ENCODE measurements at places on chromosomes 6 and 20.

- DNase-seq, result no peak
Observed at GRCh38 chr6:155183095-155183494, 80.7 kb upstream of the CLDN20 start.

GRCh38 chr6:51857134-51857533, 230.3 kb downstream of the PKHD1 start:
- DNase-seq, result no peak

DNA sequence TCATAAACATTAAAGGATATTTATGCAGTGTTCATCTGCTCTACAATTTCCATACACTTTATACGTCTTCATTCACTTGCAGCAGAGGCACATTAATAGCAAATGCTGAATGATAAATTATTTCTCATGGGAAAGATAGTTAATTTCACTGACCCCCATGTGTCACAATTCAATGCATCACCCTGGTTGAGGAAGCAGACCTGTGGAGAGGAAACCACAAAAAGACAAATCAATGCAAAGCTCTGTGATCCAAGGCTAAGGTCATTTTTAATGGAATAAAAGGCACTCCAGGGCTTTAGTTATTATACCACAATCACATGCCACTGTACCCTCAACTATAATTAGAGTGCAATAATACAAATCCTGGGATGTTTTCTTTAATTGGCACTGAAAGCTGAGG, 40.3 kb upstream of the TENT5A start:
- no peak for DNase-seq

GRCh38 chr6:41644297-41644879, 6.1 kb downstream of the MDFI start:
- DNase-seq, result no peak

DNA sequence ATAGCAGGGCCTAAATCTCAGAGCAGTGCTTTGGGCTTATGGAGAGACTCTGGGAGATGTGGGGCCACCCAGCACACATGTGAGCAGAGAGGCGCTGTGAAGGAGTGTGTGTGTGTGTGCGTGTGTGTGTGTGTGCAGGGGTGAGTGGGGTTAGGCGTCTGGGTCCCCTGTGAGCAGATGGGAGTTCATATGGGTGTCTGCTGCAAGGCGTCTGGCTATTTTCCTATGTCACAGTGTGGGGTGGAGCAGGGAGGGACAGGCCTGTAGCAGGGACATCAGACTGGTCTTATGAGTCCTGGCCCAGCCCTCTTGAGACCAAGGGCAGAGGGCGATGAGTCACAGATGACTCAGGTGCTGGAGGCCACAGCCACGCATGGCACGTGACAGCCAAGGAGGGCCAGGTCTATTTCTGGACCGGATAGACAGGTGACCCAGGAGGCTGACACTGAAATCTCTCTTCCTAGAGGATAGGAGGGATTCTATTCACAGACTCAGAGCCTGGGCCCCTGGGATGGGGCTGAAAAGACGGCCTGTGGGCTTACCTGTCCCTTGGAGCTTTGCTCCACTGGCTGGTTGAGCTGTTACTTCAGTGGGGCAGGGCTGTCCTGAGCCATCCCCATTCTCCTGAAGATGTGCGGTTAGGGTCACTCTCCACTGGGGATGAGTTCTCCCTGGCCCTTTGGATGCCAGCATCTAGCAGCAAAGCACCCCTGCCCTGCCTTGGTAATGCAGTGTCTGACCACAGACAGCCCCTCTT, 28.9 kb downstream of the VEGFA start:
- DNase-seq, result no peak

DNA sequence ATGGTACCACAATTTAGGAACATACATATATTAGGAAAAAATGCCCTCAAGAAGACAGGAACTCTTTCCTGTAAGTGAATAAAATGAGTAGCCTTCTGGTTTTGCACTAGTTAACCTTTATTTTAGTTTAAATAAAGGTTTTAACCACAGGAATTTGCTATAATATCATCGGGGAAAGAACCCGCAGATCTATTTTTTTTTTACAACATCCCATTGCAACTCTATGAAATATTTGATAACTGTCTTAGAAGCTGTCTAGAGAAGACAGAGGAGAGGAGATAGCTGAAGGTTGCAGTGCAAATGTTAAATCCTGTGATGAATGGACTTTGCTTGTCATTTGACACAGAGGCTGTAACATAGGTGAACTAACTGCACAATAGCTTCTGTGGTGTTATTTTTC, 69.5 kb downstream of the TINAG start:
- DNase-seq, result no peak

GRCh38 chr6:12064131-12064530, 52.0 kb downstream of the HIVEP1 start:
- DNase-seq, result peak; percentile 64

DNA sequence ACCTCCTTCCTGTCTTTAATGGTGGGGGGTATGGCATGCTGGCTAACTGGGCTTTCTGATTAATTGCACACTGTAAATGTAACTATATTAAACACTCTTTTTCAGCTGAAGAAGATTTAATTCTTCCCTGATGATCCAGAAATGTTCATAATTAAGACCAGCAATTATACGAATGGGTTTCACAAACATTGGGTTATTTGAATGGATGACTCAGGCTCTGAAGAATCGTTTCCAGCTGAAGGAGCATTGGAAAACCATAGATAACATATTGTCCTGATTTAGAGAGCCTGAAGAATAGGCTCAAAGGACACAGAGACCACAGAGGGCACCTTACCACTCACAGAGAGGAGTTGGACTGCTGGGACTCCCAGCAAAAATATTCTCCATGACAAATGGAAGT, 130.7 kb upstream of the SSTR4 start:
- peak; percentile 68 for DNase-seq

DNA sequence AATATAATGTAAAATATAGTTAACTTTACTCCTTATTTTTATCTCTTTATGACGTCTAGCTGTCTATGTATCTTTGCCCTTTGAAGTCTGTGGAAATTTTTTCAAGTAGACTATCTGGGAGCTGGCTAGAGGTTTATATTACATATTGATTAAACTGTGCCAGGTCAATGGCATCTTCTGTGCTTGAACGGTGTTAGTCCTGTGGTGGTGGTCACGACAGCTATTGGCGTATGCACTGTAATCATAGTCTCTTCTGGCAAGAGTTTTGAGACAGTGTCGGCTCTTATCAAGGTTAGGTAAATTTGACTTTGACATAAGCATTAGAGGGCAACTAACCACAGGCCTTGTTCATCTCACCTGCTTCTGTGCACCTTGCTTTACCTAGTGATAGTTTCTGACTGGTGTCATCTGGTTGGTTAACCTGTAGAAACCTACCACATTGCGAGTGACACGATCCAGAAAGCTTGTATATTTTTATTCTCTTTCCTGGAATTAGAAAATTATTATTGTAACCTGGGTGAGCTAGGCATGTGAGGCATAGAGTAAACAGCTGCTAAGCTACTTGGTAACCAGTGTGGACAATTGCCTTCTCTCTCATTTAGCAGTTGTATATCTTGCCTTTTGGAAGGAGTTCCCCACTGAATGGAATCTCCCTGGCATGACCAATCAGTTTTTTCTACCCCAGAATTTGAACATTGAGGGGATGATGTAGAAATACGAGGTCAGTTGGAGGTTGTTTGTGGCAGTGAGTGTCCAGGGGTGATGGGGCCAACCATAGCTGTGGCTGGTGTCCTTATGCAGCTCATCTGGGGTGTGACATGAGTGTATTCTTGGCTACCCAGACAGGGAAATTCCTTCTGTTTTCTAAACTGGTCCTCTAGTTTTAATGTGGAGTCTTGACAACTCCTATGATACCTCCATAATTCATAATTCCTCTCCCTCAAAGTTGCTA, 45.9 kb downstream of the SH3BGRL2 start:
- DNase-seq, result no peak

DNA sequence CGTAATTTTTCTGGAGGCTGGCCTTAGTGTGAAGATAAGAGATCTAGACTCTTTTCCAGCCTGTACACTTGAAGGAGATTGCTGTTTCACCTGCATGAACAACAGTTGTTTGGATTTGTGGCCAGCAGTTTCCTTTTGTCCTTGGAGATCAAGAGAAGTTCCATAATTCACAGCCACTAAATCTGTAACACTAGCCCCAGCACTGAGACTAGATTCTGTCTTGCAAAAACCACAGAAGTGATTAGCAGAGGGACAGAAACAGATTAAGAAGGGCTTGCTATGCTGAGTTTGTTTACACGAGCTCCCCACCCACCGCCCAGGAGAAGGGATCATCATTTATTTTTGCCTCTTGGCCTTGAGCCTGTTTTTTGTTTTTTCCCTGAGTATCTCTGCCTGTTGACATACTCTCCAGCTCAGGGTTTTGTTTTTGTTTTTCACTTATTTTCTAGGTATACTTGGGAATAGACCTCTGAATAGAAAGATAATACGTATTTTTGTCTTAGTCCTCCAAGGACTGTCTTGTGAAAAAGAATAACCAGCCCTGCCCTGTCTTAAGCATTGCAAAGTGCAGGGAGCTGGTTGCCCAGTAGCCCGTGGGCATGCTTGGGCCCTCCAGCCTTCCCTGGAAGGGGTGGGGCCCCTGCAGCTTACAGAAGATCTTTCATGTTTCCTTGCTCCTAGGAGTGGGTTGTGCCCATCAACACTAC, 93.1 kb upstream of the SOX4 start:
- no peak for DNase-seq

DNA sequence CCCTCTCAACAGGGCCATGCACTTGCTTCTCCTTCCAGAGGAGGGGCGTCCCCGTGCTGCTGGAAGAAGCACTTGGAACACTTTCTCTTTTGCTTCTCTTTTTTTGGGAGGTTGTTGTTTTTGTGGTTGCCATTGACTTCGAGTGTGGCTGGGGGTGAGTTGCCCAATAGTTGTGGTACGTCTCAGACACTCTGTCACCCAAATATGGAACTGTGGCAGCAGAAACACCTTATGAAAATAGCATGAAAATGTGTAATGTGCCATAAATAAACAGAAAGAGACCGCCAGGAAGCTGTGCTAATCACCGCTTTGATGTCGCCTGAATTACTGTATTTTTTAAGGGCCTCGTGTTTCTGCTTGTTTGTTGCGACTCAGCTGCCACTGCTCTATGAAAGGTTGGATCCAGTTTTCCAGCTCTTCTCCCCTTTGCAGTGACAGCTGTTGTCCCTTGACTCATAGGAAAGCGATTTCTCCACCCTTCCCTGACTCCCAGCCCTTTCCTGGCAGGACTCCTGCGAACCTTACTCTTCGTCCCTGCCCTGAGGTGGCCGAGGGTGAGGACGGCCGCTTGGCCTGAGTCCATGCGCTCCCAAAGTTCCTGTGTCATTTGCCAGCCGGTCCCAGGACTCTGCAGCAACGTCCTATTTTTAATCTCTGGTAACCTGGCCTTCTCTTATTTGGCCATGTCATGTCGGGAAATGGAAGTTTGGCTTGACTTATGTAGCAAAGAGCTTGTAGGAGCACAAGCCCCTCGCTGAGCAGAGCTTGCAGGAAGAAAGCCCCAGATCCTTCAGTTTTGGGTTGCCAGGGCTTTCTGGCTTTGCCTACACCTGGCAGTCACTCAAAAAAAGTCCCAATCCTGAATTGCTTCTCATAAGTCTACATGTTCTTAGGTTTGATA, 694.6 kb downstream of the QKI start:
- no peak for DNase-seq

DNA sequence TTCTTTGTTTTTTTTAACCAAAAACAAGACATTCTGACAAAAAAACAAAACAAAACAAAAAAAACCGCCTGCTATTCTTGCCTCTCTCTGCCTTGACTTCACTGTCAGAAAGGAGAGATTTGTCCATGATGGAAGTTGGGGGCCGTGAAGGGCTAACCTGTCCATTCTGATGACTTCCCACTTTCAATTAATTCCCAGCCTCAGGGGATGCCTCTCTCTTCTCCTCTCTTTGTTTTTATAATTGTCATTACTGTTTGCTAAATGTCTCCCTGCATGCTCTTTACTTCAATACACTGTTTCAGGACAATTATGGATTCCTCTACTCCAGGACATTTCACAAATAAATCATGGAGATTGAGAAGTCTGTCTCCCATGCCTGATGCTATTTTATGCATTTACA, 130.5 kb upstream of the CNR1 start:
- DNase-seq, result no peak

DNA sequence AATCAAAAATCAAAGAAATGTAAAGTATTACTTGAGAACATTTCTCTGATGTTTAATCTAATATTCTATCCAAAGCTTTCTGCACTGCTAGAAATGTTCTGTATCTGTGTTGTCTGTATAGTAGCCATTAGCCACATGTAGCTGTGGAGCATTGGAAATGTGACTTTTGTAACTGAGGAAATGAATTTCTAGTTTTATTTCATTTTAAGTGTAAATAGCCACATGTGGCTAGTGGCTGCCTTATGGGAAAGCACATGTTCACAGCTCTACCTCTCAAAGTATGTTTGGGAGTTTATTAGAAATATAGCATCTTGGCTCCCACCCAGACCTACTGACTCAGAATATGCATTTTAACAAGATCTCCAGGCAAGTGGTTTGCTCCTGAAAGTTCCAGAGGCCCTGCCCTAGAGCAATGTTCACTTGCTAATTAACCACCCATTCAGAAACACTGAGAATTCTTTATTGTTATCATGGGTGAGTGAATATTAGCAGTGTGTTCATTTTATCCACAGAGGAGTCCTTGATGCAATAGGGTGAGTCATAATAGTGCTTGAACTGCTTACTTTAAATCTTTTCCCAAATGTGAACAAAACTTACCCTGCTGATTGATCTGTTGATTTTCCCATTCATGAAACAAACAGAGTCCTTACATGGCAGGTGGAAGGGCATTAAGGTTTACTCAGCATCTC, 282.7 kb downstream of the PLCB1 start:
- peak; percentile 47 for DNase-seq

DNA sequence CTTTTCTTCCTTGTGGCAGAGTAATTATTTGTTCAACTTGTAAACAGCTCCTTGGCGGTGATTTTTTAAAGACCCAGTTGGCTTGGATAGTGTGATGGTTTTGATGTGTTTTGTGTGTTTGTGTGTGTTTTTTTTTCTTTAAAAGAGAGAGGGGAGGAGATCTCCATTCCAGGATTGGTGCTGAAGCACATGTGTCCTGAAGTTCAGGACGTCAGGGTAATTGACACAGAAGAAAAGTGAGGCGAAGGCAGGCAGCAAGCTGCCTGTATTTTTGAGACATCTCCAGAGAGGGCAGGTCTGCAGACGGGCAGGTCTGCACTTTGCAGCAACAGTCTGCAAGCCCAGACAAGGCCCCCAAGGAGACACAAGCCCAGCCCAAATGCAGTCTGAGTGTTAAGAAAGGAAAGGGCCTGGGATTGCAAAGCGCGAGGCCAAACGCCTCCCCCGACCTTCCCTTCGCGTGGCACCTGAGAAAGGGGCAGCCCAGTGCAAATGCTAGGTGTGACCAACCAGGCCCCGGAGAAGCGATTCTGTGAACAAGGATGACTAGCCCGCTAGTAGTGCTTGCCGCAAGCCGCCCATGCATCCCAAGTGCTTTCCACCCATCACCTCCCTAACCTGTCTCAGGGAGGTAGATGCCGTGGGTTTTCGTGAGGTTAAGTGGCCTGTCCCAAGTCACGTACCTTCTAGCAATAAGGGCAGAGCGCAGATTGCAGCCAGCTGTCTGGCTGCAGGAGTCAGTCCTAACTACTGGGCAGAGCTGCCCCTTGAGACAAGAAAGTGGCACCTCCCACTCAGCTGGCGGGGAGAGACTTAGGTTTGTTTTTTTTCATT, 230.5 kb downstream of the ZMYND8 start:
- DNase-seq, result no peak
